ENCODE measurements at places on chromosomes 7 and 10.

GRCh38 chr10:104935656-104936055 lies 294.6 kb downstream of the SORCS3 start:
- no peak for DNase-seq

- no peak for DNase-seq
These were observed 35.6 kb downstream of the DOCK1 start for GRCh38 chr10:126940670-126941310.

GRCh38 chr7:157404845-157405481 lies 68.2 kb downstream of the DNAJB6 start:
- DNase-seq = no peak

- DNase-seq = peak; percentile 11
These were observed 81.8 kb upstream of the FAM204A start for GRCh38 chr10:118423800-118424442.

GRCh38 chr7:138903186-138903820 lies 77.9 kb downstream of the KIAA1549 start:
- peak; percentile 9 for DNase-seq

- no peak for DNase-seq
These were observed 137.7 kb downstream of the CNOT4 start for GRCh38 chr7:135372222-135372621.

GRCh38 chr7:106260136-106260561 lies 24.6 kb downstream of the NAMPT start:
- DNase-seq = no peak

GRCh38 chr7:41886262-41886900 lies 183.5 kb upstream of the INHBA start:
- DNase-seq = no peak

- no peak for DNase-seq
These were observed 106.7 kb upstream of the KDM7A start for GRCh38 chr7:140283472-140283871.

GRCh38 chr10:127003032-127003685 lies 97.9 kb downstream of the DOCK1 start:
- DNase-seq = no peak

- DNase-seq = no peak
These were observed 105.7 kb downstream of the ST8SIA6 start for GRCh38 chr10:17348501-17349349.

DNA sequence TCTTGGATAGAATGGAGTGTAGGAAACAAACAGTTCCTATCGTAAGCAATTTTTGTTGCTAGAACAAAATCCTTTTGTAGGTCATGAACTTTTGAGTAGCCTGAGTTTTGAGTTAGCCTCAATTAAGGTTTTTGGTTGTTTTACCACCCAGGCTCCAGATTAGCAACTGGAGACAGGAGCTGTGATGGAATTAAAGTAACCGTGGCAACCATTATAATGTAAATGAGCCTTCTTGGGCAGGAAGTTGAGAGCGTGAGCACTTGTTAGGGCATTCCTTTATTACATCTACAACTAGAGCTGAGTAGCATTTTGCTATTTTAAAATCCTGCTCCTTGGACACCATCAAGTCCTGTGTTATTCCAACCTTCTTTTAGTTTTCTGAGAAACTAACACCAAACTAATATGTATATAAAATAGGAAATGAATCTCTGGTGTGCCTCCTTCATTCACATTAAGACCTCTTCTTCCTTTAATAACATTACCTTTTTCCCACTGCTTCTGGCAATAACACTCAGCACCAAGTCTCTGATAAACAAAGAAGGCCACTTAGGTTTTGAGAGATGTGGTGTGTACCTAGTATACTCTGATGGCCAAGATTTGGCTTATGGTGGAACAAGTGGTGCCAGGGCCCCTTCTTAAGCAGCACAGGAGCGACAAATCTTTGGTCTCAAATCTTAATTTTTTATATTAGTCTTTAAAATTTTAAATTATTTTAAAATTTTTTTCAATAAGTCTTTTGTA lies 34.0 kb downstream of the AHCYL2 start:
- DNase-seq = no peak

DNA sequence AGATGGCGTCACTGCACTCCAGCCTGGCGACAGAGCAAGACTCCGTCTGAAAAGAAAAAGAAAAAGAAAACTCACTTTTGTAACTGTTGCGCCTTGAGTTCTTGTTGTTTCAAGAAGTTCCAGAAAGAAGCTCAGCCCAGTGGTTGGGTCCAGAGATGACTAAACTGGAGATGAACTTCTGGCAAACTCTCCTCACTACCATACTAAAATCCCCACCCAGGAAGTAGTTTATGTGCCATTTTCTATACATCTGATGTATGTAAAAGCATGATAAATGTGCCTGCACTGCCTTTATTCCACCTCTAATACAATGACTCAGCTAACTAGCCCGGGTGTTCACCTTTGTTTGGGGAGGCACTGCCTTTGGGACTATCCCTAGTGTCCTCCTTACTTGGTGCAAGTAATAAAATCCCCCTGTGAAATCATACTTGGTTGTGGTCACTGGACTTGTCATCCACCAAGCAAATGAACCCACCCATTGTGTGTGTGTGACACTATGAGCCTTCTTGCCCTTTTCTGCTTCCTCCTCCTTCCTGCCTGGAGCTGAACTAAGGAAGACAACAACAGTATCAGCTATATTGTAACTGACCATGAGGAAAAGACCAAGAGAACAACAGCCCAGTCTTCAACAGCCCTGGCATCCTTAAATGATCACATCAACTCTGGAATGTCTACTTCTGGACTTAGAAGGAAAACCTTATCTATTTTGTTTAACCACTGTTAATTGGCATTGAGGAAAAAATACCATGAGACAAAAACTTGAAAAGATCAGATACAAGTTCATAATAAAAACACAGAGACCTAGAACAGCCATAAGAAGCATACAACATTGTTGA lies 33.6 kb downstream of the JMJD1C start:
- DNase-seq = no peak

DNA sequence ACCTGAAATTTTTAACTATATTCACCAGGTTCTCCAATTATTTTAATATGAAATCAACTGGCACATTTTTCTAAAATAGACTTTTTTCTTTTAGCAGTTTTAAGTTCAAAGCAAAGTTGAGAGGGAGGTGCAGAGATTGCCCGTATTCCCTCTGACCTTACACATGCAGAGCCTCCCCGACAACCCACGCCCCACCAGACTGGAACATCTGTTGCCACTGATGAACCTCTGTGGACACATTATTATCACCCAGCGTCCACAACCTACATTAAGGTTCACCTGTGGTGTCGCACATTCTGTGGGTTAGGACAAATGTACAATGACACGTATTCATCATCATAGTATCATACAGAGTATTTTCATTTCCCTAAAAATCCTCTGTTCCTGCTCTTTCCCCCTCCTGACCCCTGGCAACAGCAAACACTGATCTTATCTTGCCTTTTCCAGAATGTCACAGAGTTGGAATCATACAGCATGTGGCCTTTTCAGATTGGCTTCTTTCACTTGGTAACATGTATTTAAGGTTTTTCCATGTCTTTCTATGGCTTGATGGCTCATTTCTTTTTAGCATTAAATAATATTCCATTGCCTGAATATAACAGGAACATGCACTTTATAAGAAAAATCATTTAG lies 37.1 kb downstream of the COBL start:
- DNase-seq = no peak

DNA sequence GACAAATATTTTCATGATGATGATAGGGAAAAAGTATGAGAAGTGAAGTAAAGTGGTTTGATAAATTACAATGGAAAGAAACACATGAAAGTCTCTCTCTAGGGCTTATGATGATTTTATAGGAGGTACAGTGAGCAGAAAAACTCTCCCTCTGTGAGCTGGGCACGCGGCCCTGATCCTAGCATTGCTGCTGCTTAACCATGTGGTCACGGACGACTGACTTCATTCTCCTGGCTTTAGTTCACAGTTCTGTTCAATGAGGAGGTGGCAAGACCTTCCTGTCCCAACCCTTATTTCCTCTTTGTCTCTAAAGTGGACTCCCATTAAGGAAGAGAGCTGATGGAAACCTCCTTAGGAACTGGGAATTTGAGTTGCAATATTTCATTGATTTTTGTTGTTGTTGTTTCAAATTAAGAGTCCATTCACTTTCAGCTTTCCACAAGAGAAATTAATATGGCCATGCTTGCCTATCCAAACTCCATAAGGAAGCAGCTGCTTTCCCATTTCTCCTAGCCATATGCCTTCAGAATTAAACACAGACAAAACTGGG lies 8.2 kb upstream of the PON3 start:
- DNase-seq = no peak

DNA sequence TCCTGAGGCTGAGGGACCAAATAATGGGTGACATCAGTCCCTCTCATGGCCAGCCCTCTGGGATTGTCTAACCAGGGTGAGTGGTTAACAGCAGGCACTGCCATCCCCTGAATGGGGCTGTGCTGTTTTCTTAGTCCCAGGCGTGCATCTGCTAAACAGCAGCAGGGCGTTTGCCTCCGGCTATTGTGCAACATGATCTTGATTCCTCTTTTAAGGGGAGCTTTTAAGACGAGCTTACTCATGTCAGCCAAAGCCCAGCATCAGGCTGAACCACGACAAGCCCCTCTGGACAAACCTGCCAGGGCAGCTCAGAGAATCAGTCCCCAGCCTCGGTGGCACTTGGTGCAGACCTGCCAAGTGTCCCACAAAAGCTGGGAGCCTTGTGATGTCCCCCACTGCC lies 16.2 kb upstream of the IGFBP3 start:
- no peak for DNase-seq

- no peak for DNase-seq
These were observed 462.8 kb upstream of the ZWINT start for GRCh38 chr10:56823849-56824248.

DNA sequence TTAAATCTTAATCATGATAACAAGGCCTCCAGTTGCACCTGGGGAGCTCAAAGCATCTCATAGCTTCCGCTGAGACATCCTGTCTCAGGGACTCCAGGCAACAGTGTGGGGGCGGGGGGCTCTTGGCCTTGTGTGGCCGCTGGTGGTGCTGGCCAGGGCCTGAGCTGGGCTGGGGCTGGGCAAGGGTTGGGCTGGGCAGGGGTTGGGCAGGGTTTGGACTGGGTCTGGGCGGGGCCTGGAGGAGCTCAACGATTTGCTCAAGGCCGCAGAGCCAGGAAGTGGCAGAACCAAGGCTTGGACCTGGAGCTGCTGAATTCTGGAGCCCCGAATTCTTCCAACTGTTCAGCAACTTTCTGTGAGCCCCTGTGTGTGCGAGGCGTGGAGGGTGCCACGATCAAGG lies 37.9 kb upstream of the PSMG3 start:
- no peak for DNase-seq

DNA sequence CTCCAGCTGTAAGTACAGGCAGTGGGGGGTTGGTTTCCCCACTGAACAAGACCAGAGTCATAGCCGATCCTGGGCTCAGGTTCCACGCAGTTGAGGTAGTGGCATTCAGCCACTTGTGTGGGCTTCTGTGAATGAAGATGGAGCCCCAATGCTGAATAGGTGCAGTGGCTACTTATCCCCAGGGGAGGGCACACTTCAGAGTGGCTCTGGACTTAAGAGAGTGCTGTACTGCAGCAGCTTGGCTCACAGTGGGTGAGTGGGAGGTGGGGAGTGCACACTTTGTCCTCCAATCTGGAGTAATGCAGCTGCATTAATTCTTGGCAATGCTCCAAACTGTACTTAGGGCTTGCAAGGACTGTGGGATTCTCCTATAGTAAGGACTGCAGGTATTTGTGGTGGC lies 81.9 kb downstream of the BUB3 start:
- DNase-seq = no peak

Measured in activated CD4-positive, alpha-beta T cell treated with anti-CD3 and anti-CD28 coated beads, Interleukin-2, amount 50 U/mL, for 24 hours (primary cell).